ENCODE measurements at places on chromosomes 16 and 17.

- no peak for DNase-seq
Measured at GRCh38 chr16:67039260-67040020, 10.5 kb downstream of the CBFB start.

GRCh38 chr16:65510850-65511249 lies 389.0 kb upstream of the CDH11 start:
- DNase-seq: no peak

- peak; percentile 30 for DNase-seq
Measured at GRCh38 chr17:66755101-66755943, 79.6 kb upstream of the CACNG5 start.

GRCh38 chr16:86444261-86444660 lies 66.1 kb upstream of the FOXF1 start:
- DNase-seq: no peak

- DNase-seq: no peak
Measured at GRCh38 chr17:36124879-36125824, 21.5 kb downstream of the CCL4 start.

DNA sequence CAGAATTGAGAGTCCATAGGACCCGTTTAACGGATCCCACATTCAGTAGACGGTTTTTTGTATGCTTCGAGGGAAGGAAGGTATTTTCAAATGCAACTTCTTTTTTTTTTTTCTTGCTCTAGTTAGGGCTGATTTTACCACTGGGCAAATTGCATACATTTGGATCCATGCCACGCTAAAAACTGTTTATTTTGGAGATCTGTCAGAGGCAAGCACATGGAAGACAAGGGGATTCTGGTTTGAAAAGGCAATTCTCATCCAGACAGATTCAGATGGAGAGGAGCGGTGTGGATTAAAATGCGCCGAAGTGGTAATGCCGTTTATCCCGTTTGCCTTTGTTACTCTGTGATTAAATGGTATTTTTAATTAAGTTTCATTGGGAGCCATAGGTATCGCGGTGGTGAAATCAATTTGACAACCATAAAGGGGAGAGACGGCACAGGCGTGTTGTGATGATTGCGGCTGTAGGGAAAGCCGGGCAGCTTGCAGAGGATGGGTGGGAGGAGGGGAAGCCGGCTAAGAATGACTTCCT lies 170.4 kb downstream of the IRX3 start:
- DNase-seq: no peak

DNA sequence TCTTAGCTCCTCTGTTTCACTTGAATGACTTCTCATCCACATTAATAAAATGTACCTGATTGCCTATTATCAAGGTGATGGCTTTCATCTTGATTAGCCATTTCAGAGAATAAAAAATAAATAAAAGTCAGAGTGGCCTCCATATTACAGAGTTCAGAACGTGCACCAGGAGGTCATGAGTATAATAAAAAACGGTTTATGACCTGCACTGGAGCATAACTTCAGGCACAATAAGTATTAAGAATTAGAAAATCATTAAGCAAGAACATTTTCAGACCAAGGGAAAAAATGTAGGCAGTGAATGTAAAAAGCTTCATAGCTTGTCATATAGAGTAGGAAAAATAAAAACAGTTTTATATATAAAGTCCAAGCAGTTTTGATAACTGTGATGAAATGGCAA lies 11.4 kb downstream of the METTL9 start:
- no peak for DNase-seq

- no peak for DNase-seq
Measured at GRCh38 chr17:37386462-37386861, 10.7 kb downstream of the C17orf78 start.

- no peak for DNase-seq
Measured at GRCh38 chr16:87789437-87790291, 23.9 kb upstream of the KLHDC4 start.

DNA sequence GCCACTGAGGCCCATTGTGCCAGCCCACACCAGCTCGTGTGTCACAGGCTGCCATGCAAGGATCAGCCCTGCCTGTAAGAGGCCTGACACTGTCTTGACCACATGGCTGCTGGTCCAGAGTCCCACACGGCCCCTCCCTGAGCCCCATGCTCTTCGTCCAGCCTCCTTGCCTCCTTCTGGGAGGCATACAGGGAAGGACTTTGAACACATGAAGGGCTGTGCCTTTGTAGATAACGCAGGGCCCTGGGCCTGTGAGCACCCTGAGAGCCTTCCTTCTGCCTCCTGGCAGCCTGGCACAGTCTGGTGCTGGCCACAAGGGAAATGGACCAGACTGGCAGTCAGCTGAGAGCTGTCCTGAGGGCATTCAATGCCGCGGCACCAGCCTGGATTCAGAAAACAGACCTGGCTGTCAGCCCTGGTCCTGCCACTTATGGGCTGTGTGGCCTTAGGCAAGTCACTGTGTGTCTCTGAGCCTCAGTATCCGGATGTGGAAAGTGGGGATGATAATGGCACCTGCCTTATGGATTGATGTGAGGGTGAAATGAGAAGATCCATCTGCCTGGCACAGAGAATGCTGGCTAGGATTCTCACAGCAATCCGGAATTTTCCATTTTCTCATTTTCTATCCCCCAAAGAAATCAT lies 19.2 kb upstream of the SPNS2 start:
- no peak for DNase-seq

- DNase-seq: no peak
Measured at GRCh38 chr17:79609049-79609589, 1.7 kb downstream of the RBFOX3 start.

Measured in SHP77 treated with DMSO at 0.1 percent for 48 hours (cell line).